ENCODE measurements at places on chromosomes 13 and 19. TPM values are rescaled to one million over a fixed set of nuclear protein-coding genes. Genes with fewer than 3 reads are reported as not detected.

The ZNF490 gene
- total RNA-seq = 7.2 TPM

The CD22 gene
- 1.3 TPM for total RNA-seq

The JUND gene
- total RNA-seq = 232 TPM

The KBTBD7 gene
- total RNA-seq = 3.0 TPM

The ZNF415 gene
- 0.46 TPM for total RNA-seq

Data from activated T-cell treated with anti-CD3 and anti-CD28 coated beads, Interleukin-2, amount 50 U/mL, for 4 hours (primary cell).